ENCODE measurements at places on chromosomes 2 and 18. TPM values are rescaled to one million over a fixed set of nuclear protein-coding genes. Genes with fewer than 3 reads are reported as not detected.

The HRH4 gene
- total RNA-seq: 0.43 TPM

DNA sequence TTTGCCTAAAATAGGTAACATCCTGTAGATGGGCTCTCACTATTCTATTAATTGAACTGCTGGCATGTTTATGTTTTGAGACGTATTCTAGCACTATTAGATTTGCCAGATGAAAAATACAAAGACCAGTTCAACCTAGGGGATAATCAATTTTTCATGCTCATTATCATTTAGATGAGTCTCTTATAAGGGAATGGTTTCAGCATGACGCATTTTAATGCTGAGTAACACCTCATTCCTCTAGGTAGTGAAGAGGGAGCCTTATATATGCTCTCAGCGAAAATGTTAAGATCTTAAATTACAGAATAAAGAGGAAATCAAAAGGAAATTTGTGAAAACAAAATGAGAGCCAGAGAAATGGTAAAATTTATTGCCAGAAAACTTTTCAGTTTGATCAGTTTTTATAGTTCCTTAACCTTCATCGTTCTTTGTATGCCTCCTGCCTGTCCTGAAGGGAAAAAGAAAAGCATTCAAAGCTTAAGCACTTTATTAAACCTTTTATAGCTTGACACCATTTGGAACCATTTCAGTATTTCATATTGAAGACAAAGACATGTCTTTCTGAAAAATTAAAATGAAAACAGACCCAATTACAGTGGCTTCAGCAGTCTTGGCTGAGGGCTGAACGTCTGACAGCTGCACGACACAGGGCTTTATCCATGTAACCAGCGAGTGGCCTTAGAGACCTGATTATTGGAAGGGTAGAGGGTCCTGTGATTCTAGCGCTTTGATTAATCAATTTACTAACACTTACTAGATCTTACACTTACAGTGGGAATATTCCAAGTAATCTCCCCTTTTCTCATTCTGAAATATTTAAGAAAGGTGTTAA, 112.8 kb downstream of the ADCYAP1 start:
- no peak for DNase-seq

The PLCL1 gene
- 24.7 TPM for total RNA-seq

- no peak for DNase-seq
These were observed 167.9 kb downstream of the NCKAP5 start for GRCh38 chr2:133400411-133400810.

DNA sequence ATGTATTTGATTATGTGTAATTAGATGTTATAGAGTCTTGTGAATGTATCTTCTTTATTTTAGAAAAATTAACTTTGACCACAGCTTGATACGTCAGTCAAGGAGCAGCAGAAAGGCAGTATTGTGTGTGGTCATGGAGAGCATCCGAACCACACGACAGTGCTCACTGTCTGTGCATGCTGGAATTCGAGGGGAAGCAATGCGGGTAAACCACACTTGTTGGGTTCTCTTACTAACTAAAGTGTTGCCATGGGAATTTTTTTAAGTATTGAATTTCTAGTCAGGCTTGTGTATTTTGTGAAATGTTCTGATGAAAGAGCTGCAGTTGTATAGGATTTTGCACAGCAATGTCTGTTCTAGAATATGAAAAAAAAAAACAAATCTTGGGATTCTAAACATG, 4.8 kb downstream of the PJVK start:
- no peak for DNase-seq

The RFTN2 gene
- total RNA-seq: not detected

The ASXL3 gene
- not detected for total RNA-seq

The SKOR2 gene
- total RNA-seq: not detected

DNA sequence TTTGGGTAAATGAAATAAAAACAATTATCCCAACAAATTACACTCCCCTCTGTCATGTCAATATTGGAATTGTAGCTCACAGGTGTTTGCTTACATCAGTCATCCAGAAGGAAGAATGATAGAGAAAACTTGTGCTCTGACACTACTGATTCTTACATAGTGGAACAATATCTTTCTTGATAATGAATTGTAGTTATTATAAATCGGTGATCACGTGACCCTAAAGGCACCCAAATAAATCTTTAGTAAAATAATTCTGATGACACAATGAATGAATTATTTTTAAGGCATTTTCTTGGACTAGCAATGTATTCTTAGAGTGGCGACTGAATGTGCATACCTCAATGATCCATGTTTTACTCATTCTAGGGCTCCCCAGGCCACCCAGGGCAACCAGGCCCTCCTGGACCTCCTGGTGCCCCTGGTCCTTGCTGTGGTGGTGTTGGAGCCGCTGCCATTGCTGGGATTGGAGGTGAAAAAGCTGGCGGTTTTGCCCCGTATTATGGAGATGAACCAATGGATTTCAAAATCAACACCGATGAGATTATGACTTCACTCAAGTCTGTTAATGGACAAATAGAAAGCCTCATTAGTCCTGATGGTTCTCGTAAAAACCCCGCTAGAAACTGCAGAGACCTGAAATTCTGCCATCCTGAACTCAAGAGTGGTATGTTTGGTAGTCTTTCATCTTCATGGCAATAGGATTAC, 34.5 kb downstream of the COL3A1 start:
- no peak for DNase-seq

The SEC11C gene
- total RNA-seq: 51.0 TPM

GRCh38 chr2:62741954-62742722, 36.6 kb downstream of the EHBP1 start:
- no peak for DNase-seq

All from T-cell (primary cell).